ENCODE measurements at places on chromosomes 1 and 21.

- DNase-seq: no peak
These were observed 51.7 kb upstream of the AJAP1 start for GRCh38 chr1:4602462-4603294.

DNA sequence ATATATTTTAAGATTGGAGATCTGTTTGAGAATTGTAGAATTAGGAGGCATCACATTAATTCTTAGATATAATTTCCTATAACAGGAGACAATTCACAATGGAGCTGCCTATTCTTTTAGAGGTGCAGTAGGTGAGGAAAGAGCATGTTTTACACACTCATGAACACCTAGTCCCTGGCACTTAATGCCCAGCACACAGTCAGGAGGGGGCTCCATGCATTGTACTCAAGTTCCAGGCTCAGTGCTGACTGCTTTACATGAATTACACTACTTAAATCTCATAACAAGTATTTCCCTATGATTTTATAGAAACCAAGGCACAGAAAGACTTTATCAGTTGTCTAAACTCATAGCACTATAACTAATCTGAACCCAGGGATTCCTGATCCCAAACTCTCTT, 360 bp upstream of the GBP3 start:
- no peak for DNase-seq

- no peak for DNase-seq
These were observed 486.3 kb downstream of the TTLL7 start for GRCh38 chr1:83512373-83513193.

DNA sequence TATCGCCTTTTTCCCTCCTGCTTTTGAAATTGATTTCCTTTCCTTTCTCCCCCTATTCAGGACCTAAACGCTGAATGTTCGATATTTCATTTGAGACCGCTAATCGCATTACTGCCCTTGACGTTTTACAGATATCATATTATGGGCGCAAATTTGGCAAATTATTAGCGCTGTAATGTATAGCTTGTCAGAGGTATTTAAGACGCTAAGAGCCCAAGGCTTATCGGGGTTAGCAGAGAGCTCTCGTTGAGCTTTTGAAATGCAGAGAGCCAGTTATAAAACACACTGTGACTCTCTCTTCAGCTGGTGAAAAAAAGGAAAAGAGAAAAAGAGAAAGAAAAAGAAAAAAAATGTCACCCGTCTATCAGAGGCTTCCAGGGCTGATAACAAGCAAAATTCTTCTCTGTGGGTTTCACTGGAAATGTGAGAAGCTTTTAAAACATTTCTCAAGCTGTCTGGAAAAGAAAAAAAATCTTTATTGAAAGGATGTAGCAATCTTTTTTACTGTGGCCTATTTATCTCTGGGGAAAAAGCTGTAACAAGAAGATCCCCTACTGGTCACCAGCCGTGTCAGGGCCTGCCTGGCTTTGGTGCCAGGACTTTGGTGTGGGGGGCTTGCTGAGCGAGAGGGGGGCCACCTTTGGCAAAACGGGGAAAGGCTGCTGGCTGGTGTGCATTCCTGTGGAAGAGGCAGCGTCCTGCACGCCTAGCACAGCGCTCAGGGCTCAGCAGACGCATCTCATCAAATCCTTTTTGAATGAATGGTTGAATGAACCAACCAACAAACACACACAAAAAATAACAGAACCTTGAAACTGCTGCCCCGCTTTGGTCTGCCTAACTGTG, 119.8 kb downstream of the RNF220 start:
- no peak for DNase-seq

DNA sequence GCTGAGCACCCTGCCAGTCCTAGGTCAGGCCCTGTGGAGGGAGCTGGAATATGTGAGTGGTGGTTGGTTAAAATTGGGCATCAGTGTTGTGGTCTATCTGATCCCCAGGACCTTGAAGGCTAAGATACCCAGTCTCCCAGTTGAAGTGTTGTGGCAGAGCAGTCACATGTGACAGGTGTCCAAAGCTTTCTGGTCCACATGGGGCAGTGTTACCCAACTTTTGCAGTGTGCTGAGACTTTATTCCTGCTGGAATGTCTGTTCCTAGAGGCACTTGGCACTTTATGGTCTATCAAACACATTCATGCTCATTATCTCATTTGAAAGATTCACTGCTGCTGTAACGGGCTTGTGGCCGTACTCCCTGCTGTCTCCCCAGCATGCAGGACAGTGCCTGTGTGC, 21.0 kb upstream of the LORICRIN start:
- DNase-seq: no peak

DNA sequence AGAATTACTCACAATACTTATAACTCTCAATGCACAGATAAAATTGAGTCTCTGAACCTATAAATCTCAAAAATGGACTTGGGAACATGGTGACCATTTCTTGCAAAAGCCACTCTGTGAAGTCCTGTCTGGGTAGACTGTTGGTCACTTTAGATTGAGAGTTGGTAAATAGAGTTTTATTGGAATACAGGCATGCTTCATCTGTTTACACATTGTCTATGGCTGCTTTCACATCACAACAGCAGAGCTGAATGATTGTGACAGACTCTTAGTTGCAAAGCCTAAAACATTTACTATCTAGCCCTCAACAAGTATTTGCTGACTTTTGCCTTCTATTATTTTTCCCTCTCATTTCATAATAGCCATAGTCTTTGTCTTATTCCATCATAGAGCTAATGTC, 24.1 kb upstream of the ASPM start:
- no peak for DNase-seq

- DNase-seq: no peak
These were observed 10.7 kb upstream of the MYOCOS start for GRCh38 chr1:171611306-171611705.

DNA sequence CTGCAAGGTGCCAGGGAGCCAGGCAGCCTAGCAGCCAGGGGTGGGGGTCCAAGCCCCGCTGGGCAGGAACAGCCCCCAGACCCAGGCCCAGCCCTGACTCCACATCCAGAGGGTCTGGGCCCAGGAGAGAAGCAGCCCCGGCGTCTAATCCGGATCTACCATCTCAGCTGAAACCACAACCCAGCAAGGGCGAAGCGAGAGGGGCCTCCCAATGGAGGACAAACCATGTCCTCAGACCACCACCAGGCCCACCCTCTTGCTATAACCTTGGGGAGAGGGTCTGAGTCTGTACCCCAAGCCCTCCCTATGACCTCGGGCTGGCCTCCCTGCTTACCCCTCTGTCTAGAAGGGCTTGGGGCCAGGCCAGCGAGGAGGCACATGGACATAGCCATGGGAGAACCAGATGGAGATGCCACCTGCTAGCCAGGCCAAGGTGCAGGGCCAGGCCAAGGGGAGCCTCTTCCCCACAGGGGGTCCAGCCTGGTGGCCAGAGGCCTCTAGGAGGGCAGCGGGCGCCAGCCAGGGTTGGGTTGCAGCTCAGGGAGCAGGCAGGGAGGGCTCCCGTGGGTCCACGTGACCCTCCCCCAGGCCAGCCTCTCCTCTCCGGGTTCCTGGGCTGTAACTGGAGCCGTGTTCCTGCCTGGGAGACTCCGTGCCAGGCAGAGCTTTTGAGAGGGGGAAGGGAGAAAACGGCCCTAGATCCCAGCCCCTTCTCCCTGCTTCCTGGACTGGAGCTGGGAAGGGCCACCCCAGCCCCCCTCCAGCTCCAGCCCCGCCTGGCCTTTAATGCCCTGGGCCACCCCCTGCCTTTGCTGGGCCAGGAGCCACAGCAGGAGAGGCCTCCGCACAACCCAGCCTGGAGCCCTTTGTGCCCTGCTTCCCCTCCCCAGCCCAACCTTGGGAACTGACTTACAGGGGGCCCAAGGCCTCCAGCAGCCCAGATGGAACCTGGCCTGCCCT, 2.5 kb downstream of the WNT9A start:
- no peak for DNase-seq

- DNase-seq: no peak
These were observed 8.4 kb upstream of the USP33 start for GRCh38 chr1:77768006-77768405.

DNA sequence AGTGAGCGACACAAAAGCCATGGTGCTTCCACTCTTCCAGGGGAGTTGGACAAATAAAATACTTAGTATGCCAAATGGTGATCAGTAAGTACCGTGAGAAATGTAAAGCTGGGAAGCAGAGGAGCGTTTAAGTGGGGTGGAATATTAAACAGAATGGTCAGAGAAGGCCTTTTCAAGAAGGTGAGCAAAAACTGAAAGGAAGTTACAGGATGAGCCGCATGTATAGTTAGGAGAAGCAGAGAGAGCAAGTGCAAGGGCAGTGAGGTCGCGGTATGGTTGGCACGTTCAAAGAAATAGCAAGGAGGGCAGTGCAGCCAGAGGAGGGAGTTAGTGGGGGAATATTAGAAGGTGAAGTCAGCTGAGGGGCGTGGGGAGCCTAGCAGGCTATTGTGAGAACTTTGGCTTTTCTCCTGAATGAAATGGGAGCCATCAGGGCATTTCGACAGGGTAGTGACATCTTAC, 748 bp upstream of the ATP6V0B start:
- DNase-seq: no peak

- no peak for DNase-seq
These were observed 130.4 kb downstream of the HS2ST1 start for GRCh38 chr1:87044840-87045239.

DNA sequence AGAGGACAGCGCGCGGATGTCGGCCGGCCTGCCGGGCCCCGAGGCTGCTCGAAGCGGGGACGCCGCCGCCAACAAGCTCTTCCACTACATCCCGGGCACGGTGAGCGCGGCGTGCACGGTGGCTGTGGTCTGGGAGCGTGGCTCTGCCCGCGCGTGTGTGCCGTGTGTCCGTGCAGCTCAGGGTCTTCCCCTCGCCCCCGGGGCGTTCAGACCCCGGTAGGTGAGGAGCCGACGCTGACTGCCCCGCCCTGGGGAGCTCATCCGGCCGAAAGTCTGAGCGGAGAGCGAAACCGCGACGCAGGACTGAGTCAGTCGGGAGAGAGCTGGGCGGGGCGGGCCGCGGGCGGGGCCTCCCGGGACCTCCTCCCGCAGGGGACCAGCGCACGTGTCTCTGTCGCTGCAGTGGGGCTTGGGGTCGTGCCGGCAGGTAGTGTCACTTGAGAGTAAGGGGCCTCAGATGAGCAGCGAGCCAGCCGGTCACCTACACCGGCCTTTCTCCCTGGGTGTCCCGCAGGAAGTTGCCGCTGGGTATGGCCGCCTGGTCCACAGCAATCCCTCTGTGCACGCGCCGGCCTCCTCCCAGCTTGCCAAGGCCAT, 520 bp downstream of the PLEKHN1 start:
- no peak for DNase-seq

GRCh38 chr1:50430010-50430405, 6.8 kb upstream of the DMRTA2 start:
- no peak for DNase-seq

DNA sequence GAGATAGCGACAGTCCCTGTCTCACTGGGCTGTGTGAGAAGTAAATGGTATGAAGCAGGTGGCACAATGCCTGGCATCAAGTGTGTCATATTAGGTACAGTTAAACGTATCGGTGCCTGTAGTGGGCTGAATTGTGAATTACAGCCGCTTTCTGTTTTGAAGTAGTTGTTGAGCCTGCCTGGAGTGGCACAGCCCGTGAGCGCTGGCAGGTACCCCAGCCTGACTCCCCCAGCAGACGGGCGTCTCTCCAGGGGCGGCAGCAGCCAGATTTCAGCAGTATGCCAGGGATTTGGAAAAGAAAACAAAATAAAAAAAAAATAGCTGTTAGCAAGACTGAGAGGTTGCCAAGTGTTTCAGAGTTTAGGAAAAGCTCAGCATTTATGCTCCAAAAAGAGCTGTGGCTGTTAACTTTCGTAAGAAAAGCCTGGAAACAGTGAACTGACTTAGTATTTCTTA, 26.6 kb upstream of the GPR153 start:
- no peak for DNase-seq

DNA sequence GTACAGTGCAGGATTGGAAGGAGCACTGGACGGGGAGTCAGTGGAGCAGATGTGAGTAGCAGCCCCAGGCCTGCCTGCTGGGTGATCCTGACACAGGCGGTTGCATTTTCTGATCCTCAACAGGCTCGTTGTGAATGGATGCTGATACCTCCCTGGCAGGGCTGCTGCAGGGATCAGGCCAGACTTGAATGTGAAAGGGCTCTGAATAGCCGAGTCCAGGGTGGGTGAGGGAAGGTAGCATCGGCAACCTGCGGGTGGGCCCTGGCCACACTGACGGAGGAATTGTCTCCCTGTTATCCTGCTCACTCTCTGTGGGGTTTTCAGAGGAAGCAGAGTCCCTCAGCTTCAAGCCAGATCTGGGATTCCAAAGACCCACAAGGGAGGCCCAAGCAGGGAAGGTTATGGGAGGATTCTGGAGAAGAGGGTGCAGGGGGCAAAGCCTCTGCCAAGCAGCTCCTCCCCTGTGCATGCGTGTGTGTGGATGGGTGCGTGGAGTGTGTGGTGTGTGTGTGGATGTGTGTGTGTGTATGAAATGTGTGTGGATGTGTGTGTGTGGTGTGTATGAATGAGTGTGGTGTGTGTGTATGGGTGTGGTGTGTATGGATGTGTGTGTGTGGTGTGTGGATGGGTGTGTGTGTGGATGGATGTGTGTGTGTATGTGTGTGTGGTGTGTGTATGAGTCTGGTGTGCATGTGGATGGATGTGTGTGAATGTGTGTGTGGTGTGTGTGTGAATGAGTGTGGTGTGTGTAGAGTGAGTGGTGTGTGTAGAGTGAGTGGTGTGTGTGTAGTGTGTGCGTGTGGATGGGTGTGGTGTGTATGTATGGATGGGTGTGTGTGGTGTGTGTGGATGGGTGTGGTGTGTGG, 100.3 kb downstream of the UBIAD1 start:
- no peak for DNase-seq

- DNase-seq: no peak
These were observed 11.9 kb downstream of the ETS2 start for GRCh38 chr21:38817371-38818324.

- DNase-seq: no peak
These were observed 58.1 kb upstream of the GCLM start for GRCh38 chr1:93967306-93967705.

- no peak for DNase-seq
These were observed 1.7 kb upstream of the GRIK3 start for GRCh38 chr1:37035796-37036666.

DNA sequence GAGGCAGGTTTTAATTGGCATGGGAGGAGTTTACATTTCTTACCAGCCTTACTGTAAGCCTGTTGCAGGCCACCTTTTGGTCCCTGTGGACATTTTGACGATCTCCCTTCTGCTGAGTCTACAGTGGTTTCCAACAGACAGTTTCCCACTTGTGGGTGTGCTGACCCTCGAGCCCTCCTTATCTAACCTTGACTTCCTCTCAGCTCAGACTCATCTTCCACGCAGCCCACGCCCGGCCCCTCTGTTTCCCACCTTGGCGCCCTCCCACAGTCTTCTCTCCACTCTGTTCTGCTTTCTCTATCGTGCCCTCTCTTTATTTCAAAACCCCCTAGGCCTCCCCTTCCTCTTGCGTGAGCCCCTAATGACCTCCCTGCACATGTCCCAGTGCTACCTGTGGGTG, 6.1 kb upstream of the ARL8A start:
- no peak for DNase-seq

DNA sequence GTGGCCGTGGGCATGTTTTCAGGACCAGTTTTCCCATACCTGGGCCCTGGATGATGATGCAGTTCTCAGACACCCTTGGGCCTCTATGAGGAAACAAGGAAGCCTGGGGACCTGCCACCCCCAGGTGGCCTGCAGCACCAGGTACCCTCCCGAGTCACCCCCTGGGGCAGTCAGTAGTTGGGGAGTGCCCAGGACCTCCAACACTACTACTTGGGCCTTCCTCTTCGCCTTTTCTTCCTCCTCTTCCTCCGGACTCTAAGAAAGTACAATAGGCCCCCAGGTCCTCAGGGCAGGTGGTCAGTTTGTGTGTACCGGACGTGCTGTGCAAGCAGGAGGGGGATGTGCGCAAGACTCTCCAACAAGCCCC, 11.9 kb upstream of the SRARP start:
- DNase-seq: no peak

GRCh38 chr21:33685613-33686197, 43.4 kb downstream of the ITSN1 start:
- no peak for DNase-seq
